CD4-positive, alpha-beta T cell treated with Interleukin-2 at 100 ng/mL for 4 hours (primary cell): ENCODE measurements at places on chromosomes 7 and 10.

DNA sequence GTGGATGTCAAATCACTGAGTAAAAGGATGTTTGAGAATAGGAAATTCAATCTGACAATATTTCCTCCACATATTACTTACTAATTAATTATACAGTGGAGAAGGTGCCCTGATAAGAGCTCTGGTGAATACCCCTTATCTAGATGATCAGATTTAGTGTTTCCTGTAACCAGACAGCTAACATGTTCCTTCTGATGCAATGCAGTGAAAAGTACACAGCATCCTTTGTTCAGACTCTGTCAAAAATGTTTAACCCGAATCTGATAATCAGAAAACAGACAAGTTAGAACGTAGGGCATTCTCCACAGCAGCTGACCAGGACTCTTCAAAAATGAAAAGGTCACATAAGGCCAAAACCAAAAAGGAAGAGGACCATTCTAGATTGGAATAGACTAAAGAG, 46.2 kb downstream of the WDR11 start:
- no peak for DNase-seq

DNA sequence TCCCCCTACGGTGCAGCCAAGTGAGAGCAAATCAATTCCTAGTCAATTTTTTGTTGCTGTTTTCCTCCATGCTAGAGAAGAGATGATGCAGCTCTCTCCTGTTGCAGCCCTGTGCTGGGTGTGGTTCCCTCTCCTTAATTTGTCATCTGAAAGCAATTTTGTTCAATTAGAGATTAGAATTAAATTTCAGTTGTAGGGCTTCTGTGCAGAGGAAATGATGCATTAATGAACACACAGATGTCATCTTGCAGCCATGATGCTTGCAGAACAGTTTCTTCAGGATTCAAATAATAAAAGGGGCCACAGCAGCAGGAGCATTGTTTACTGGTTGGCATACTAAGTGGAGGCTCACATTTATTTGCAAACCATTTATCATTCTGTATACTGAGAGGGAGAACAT, 266.0 kb downstream of the AUTS2 start:
- no peak for DNase-seq

DNA sequence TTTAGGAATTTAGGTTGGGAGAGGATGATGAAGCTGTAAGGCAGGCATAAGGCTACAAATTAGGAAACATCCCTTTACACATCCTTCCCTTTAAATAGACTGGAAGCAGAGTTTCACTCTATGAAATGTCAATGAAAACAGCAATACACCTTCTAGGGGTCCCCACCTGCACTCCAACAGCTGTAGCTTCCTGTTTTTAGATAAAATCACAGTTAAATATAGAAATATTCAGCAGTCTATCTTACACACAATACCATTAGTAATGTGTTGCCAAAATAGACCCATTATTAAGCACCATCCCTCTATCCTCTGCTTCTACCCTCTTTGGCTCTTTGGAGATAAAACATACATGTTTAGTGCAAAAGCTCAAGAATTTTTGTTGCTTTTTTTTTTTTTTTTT, 237.4 kb downstream of the PCLO start:
- no peak for DNase-seq

- DNase-seq = peak; percentile 95
These were observed at the start of gene MASTL for GRCh38 chr10:27155066-27155754. Gene MASTL, plus strand, starts transcription at chr10:27155352. Its CDS starts 75 bp downstream, at chr10:27155427.

- DNase-seq = no peak
These were observed 6.8 kb downstream of the DLG5 start for GRCh38 chr10:77919713-77920108.

GRCh38 chr10:21130683-21131442, 233.8 kb upstream of the NEBL start:
- no peak for DNase-seq
